ENCODE measurements at places on chromosomes 6 and 20.

DNA sequence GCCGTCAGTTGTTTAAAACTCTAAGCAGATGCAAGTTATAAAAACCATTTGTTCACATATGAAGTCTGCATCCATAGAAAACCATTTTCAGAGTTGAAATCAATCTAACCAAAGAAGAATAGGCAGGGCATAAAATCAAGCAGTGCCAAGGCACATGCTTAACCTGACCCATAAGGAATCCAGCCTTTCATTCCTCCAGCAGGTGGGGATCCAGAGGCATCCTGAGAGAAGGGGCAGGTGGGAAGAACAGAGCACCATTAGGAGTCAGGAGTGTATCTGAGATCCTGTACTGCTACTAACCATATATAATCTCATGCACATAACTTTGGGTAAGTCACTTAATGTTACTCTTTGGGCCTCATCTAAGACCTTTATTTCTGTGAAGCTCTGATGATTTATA lies 29.4 kb upstream of the FOXO3 start:
- no peak for DNase-seq

DNA sequence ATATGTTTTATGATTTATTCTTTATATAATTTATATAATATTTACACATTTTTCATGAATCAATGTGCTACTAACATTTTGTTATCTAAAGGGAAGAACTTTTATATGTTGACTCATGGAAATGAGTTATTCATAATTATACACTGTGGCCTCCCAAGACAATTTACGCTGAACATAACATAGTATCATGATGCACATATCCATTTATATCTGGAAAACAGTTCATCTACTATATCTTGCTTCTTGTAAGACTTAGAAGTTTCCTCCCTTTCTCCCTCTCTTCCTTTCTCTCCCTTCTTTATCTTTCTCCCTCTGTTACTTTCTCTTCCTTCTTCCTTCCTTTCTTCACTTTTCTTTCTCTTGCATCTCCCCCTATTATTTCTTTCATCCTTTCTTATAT lies 1.1 kb upstream of the EYS start:
- no peak for DNase-seq

DNA sequence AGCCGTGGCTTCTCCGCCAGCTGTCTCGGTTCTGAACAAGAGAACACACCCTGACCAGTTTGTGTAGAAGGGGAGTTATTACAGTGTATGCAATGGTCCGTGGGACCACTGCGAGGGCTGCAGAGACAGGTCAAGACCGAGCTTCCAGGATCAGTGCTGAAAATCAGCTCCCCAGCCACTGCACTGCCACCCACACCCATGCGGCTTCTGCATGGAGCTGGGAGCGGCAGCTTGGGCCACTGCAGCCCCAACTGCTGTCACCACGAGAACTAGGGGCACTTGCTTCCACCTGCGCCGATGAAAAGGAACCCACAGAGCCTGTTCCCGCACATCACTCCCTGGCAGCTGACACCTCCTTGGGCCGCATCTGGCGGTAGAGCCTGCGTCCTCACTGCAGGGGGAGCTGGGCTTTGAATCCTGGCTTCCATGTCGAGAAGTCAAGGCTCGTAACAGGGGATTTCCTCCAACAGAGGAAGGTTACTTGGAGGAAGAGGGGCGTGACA lies 56.2 kb downstream of the TMEM242 start:
- no peak for DNase-seq

- no peak for DNase-seq
These were observed 86.8 kb downstream of the HAO1 start for GRCh38 chr20:7853493-7853892.

Measured in cerebellar nuclear complex (tissue), 1 donor.